ENCODE measurements at places on chromosomes 2 and 18. TPM values are rescaled to one million over a fixed set of nuclear protein-coding genes. Genes with fewer than 3 reads are reported as not detected.

IL36A gene
- not detected for total RNA-seq

LCT gene
- not detected for total RNA-seq

ARID5A gene
- 19.0 TPM for total RNA-seq

SLC4A1AP gene
- 28.6 TPM for total RNA-seq

COX7A2L gene
- 185 TPM for total RNA-seq

CIDEA gene
- total RNA-seq: not detected
